Osteoblast (primary cell): ENCODE measurements at places on chromosomes 2 and 18. TPM values are rescaled to one million over a fixed set of nuclear protein-coding genes. Genes with fewer than 3 reads are reported as not detected.

- no peak for DNase-seq
Measured at GRCh38 chr2:184363213-184363612, 235.1 kb upstream of the ZNF804A start.

Gene AQP12B
- not detected in 2 replicates for total RNA-seq

Gene CCDC141
- total RNA-seq = not detected in 2 replicates

Gene PASK
- 5.0 and 5.8 TPM in 2 replicates for total RNA-seq

GRCh38 chr18:48888773-48889080, 62.0 kb downstream of the SMAD7 start:
- peak; percentile 47 for DNase-seq
